ENCODE measurements at places on chromosomes 13 and 19.

GRCh38 chr19:10430505-10431253 lies 10.3 kb downstream of the PDE4A start:
- no peak for DNase-seq

DNA sequence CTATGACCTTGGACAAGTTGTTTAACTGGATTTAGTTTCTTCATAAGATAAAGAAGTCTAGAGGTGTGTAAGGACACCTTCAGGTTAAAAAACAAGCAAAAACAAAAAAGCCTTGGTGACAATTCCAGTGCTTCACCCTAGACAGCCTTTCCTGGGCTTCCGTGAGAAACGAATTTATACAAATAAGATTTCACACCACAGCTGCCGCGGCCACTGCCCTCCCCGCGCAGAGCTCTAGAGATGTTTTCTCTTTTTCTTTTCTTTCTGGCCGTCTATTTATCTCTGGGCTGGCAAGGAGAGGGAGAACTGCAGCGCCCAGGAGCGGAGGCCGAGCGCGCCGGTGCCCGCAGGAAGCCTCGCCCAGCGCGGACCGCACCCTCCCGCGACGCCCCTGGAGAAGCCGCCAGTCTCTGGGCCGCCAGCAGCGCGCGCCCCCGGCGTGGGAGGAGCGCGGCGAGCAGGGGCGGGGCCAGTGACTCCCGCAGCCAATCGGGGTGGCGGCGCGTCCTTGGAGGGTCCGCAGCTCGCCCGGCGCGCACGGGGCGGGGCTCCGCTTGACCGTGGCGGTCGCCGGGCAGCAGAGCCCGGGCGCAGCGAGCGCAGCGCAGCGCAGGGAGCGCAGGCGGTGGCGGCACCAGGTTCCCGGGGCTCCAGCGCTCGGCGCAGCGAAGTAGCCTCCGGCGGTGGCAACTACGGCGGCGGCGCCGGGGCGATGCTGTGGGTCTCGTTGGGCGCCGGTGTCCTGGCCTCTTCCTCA lies 107.0 kb downstream of the RXFP2 start:
- DNase-seq: peak; percentile 83

GRCh38 chr13:46295491-46296114 lies 83.9 kb downstream of the LRRC63 start:
- DNase-seq: no peak

GRCh38 chr19:2176337-2176994 lies 12.7 kb downstream of the DOT1L start:
- DNase-seq: peak; percentile 24

DNA sequence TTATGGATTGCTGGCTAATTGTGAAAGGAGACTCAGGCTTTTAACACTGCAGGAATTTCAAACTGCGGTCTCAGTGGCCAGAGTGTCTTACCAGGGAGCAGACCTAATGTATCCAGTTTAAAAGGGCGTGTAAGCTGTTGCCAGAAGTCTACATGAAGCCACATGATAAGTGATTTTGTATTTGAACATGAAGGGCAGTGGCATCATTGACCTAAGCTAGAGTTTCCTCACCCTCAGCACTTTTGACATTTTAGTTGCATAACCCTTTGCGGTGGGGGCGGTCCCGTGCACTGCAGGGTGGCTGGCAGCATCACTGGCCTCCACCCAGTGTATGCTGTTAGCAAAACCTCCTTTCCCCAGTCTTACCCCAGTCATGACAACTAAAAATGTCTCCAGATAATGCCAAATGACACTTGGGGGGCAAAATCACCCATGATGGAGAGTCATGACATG lies 23.7 kb upstream of the GPR18 start:
- no peak for DNase-seq

GRCh38 chr13:40318366-40318765 lies 348.1 kb downstream of the FOXO1 start:
- no peak for DNase-seq

DNA sequence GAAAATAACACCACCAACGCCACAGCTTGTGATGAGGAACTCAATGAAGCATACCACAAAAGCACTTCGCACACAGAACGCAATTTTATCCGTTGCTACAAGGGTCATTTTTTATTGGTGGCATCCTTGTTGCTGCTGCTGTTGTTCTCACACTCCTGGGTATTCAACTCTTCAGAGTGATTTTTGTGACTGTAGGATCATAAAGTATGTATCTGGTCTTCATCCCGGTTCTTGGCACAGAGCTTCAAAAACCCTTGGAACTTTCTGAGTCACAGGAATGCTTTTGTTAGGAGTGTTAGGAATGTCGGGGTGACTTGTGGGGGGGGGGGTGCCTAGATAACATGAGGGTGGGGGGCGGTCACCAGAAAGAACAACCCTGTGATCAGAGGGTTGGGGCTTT lies 108.4 kb downstream of the ZNF557 start:
- no peak for DNase-seq

- DNase-seq: no peak
These were observed 187.5 kb upstream of the GPC6 start for GRCh38 chr13:93039131-93039530.

GRCh38 chr13:99844421-99844820 lies 127.1 kb downstream of the ZIC5 start:
- DNase-seq: no peak

GRCh38 chr13:98351636-98352035 lies 174.6 kb upstream of the RNF113B start:
- DNase-seq: no peak

- no peak for DNase-seq
These were observed 32.6 kb upstream of the MTIF3 start for GRCh38 chr13:27482983-27483382.

DNA sequence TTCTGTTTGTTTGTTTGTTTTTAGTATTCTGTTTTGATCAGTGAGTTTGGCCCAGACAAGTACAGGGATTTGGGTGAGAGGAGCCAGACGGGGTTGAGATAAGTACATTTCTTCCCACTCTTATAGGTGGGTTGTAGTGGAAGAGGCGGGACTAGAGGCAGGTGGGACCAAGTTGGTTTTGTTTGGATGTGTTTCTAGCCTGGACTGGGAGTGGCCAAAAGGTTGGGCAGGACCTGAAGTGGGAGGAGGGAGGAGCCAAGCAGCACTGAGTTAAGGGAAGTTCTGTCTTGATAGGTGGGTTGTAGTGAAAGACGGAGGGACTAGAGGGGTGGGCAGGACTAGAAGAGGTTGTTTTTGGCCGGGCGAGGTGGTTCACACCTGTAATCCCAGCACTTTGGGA lies 9.0 kb downstream of the DNASE2 start:
- no peak for DNase-seq

DNA sequence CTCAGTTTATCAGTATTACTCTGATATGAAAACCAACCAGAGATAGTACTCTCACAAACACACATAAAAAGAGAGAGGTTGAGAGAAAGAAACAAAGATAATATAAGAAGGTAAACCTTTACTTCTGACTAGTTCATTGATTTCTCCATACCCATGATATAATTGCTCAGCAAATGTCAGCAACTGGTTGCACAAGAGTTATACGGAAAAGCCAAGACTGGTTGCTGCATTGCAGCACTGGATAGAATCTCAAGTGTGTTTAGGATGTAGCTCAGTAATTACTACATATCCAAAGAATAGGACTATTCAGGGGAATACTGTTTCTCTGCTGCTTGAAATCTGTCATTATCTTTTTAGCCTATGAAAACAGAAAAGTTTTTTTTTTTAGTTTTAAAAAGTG lies 1332.8 kb downstream of the OLFM4 start:
- no peak for DNase-seq

GRCh38 chr13:32802159-32802558 lies 214.1 kb upstream of the KL start:
- no peak for DNase-seq

- DNase-seq: no peak
These were observed 236.4 kb upstream of the SPRY2 start for GRCh38 chr13:80577285-80577684.

GRCh38 chr13:98233127-98233526 lies 56.1 kb upstream of the RNF113B start:
- DNase-seq: no peak

- no peak for DNase-seq
These were observed 41.3 kb upstream of the NPAS1 start for GRCh38 chr19:46978171-46978869.

- DNase-seq: no peak
These were observed 60.4 kb downstream of the WDFY2 start for GRCh38 chr13:51644654-51645053.

DNA sequence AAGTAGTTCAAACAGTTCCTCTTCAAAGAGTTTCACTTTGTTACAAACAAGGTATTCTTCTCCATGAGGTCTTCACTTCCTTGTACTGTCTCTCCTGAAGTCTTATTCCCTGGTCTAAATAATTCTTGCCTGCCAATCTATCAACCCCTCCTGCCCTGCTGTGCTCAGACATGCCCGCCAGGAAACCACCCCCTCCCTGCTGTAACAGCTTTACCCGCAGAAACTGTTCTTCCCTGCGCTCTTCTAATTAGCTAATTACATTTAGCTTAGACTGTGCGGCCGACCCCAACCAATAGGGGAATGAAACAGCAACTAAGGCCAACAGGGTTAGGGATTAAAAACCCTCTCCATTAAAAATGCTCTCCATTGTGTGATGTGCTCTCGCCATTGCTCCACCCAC lies 46.7 kb downstream of the ZNF846 start:
- DNase-seq: no peak

- no peak for DNase-seq
These were observed 111.9 kb downstream of the DIAPH3 start for GRCh38 chr13:60051754-60052285.

DNA sequence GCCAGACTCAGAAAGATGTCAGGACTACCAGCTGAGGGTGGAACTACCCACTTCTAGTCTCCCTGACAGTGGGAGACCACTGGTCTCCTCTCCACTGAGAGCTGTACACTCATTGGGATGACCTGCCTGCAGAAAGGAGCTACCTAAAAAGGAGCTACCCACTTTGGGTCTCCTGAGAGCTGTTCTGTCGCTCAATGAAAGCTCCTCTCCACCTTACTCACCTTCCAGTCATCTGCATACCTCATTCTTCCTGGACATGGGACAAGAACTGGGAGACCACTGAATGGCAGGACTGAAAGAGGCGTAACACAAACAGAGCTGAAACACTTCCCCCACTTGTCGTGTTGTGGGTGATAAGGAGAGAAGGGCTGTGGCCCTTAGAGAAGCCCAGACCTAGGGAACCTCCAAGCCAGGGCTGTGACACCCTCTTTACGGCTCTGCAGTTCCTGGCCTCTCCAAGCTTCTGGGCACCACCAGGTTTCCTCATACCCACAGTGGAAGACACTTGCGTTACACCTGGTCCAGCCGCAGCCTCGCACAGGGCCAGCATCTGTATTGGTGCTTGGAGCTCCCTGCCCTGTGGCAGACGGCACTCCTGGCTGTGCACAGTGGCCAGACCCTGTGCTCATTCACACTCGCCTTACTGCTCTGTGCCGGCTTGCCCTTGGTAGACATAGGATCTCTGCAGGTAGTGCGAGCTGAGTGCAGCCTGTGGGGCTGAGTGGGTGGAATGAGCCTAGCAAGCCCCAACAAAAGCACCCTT lies 54.9 kb upstream of the SLITRK6 start:
- no peak for DNase-seq

DNA sequence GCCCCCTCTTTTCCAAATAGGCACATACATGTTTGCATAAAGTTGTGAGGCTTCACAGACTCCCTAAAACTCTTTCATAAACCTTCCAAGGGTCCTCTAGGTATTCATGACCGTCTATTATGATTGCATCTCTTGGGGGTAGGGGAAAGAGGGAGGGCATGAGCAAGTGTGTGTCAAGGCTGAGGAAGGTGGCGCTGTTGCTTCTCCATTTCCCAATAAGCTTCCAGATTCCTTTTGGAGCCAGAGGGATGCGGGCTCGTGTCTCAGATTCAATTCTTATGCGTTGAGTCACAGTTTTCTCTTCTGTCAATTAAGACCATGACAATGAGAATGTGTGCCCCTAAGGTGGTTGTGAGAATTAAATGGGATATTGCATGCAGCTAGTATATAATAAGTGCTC lies 51.0 kb upstream of the CYP2A7 start:
- DNase-seq: no peak

- no peak for DNase-seq
These were observed 8.9 kb upstream of the MYO1F start for GRCh38 chr19:8585894-8586750.

- no peak for DNase-seq
These were observed 10.6 kb downstream of the REXO1 start for GRCh38 chr19:1837625-1838105.

DNA sequence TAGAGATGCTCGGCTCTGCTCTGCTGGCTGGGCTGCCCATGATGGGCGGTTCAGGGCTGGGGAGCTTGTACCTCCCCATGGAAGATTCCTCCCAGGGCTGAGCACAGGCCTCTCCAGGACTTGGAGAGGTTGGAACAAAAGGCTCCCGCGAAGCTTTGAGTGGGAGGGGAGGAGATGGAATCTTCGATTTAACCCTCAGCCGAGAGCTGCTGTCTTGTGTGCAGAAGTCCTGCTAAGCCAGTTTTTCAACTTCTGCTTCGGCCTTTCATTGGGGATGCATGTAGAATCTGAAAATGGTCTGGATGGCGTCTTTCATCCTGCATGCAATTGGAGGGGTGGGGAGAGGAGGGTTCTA lies 163.3 kb downstream of the KDM4B start:
- no peak for DNase-seq

DNA sequence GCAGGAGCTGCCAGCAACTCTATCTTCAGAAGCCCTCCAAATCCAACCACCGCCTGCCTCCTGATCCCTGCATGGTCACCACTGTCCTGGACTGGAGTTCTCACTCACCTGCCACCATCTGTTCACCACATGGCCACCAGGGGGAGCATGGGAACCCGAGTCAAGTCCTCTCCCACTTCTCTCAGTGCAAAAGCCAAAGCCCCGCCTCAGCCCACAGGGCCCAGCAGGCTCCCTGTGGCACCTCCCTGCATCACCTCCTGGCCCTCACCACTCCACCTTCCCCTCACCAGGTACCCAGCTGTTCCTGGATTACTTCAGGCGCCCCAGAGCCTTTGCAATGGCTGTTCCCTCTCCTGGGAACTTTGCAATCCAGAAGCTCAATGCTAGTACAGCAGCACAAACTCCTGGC lies 5.3 kb downstream of the DHPS start:
- DNase-seq: peak; percentile 52

GRCh38 chr19:40403262-40403984 lies 9.8 kb downstream of the PRX start:
- no peak for DNase-seq

DNA sequence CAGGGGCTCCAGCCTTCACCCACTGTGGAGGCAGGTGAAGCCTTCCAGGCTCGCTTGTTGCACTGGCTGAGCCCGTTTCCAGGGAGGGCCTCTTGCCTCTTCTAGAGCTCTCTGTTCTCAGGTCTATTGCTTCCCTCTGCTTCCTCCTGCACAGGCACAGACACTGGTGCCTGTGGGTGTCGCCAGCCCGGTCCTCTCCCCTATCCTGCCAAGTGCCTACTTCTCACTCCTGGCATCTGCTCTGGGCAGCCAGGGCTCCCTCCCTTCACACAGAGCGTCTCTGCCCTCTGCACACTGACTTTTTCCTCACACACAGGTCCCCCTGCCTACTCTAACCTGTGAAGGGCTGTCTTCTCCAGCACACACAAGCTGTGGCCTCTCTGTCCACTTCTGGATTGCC lies 60.3 kb downstream of the SLC7A9 start:
- no peak for DNase-seq

Measured in nucleus accumbens (tissue), 56 donors.